ENCODE measurements at places on chromosomes 4 and X.

DNA sequence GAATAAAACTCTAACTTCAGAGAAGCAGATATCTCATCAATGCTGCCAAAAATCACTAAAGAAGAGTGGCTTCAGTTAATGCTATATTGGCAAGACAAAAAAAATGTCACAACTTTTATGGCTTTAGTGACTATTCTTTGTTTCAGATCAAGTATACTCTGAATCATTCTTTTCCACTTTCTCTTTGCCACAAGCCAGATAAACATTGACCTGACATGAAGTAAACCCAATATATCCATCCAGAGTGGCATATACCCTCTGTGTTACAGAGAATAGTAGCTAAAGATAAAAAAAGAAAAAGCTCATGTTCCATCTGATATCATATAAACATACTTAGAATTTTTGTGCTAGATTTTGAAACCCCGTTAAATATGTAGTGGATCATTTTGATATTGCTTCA lies 206.7 kb upstream of the CNKSR2 start:
- no peak for DNase-seq

GRCh38 chr4:148442832-148443511 lies 758 bp upstream of the NR3C2 start:
- no peak for DNase-seq

- DNase-seq: no peak
Observed at GRCh38 chrX:105018865-105019264, 201.6 kb downstream of the TEX13A start.

GRCh38 chr4:88130544-88131305 lies 27.7 kb downstream of the ABCG2 start:
- no peak for DNase-seq

GRCh38 chr4:52904421-52904820 lies 42.3 kb downstream of the RASL11B start:
- DNase-seq: no peak

DNA sequence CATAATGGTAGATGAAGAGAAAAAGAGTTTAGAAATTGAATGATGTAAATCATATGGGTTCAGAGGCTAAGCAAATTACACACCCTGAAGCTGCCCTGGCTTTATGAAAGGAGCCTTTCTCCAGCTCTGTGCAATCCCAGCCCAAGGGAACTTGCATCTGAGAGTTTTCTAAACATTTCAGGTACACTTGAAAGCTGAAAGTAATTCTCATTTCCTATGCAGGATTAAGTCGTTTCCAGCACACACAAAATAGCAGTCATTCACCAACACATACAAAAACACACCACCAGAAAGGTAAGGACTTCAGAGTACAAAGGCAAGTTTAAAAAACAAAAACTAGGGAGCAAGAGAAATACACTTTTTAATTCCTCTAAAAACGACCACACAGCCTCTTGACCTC lies 1.7 kb downstream of the PDGFC start:
- no peak for DNase-seq

GRCh38 chrX:66654411-66654810 lies 15.5 kb upstream of the EDA2R start:
- no peak for DNase-seq

- DNase-seq: no peak
Observed at GRCh38 chrX:70437011-70437410, 7.6 kb upstream of the DLG3 start.

- no peak for DNase-seq
Observed at GRCh38 chrX:30065226-30065625, 150.1 kb upstream of the MAGEB2 start.

- no peak for DNase-seq
Observed at GRCh38 chrX:72146527-72146926, 14.8 kb upstream of the RTL5 start.

GRCh38 chr4:84644087-84644486 lies 61.2 kb downstream of the CDS1 start:
- no peak for DNase-seq

- no peak for DNase-seq
Observed at GRCh38 chr4:42612898-42613297, 44.0 kb downstream of the ATP8A1 start.

- DNase-seq: no peak
Observed at GRCh38 chr4:30952526-30953219, 232.5 kb downstream of the PCDH7 start.

- no peak for DNase-seq
Observed at GRCh38 chrX:105120463-105120862, 100.0 kb downstream of the TEX13A start.

DNA sequence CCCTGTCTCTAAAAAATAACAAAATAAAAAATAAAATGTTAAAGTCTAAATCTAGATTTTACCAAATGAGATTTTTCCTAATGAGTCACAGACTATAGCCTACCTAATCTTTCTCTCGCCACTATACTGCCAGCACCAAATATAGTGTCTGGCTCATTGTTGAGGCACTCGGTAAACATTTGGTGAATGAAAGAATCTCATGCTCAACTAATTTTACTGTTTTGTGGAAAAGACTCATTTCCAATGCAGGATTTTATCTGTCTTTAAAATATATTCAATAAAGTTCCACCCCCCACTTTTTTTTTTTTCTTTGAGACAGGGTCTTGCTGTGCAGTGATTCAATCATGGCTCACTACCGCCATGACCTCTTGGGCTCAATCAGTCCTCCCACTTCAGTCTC lies 71.5 kb downstream of the PLS3 start:
- DNase-seq: no peak

GRCh38 chr4:124331781-124332180 lies 380.8 kb downstream of the ANKRD50 start:
- DNase-seq: no peak

GRCh38 chr4:187063251-187063650 lies 339.6 kb upstream of the FAT1 start:
- DNase-seq: no peak

DNA sequence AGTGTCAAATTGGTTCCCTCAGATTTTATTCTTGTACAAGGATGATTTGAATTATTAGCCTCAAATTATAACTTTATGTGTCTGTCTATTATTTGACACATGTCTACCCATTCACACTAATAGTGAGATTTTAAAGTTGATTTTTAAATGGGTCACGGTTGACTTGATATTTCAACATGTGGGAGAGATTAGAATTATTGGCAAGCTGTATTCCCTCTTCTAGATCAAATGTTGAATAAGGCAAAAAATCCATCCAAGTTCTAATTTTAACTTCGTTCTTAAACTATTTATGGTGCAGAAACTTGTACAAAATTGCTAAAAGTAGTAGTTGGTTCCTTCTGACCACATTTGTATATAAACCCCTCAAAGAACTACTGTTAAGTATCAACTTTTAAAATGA lies 1498.0 kb downstream of the STIM2 start:
- DNase-seq: no peak

- peak; percentile 25 for DNase-seq
Observed at GRCh38 chr4:7411896-7412553, 22.7 kb downstream of the PSAPL1 start.
